ENCODE measurements at places on chromosomes 6 and 20. TPM values are rescaled to one million over a fixed set of nuclear protein-coding genes. Genes with fewer than 3 reads are reported as not detected.

DNA sequence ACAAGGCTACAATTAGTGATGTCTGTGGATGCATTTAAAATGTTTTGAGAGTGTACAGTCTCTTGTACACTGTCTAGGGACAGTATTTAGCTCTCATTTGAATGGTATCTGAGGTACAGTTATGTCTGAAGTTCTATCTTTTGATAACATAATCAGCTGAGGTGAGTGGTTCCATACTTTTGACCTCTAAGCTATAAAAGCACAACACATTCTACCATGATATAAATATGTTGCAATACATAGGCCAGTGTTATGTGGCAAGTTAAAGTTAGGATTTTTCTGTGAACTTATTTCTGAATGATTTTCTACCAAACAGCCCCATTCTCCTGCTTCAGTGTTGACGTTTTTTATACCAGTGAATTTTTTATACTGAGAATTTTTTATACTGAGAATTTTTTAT is 77.6 kb downstream of the AKAP7 start:
- no peaks in the 10 kb centered on the region for H3K4me1 ChIP-seq
- DNase-seq = no peak

DNA sequence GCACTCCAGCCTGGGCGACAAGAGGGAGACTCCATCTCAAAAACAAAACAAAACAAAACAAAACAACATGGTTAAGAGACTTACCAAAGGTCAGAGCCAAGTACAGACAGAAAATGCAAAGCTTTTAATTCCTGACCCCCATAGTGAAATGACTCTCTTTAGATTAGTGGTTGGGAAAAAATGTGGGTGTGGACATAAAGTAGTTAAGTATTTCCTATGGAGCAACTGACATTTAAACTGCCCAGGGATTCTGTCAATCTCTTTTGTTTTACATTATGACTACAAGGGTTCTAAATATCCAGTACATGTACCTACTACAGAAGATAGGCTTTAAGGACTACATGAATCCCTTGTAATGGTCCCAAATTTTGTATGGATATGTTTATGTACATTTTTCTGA is 75.1 kb downstream of the IRAK1BP1 start:
- no peak for DNase-seq
- no peak overlapping the region for H3K27ac ChIP-seq
- no peak overlapping the region for H3K4me3 ChIP-seq

GRCh38 chr6:43113431-43114260 is 37.5 kb downstream of the PTK7 start:
- peak overlapping the region; percentile 68 for H3K27ac ChIP-seq
- H3K4me3 ChIP-seq = no peak overlapping the region
- no peaks in the 10 kb centered on the region for H3K36me3 ChIP-seq
- DNase-seq = no peak
- no peaks in the 10 kb centered on the region for H3K27me3 ChIP-seq

GRCh38 chr20:52676283-52676995 is 295.7 kb upstream of the TSHZ2 start:
- no peaks in the 10 kb centered on the region for H3K27me3 ChIP-seq
- no peak for DNase-seq
- H3K36me3 ChIP-seq = no peaks in the 10 kb centered on the region
- H3K4me1 ChIP-seq = no peaks in the 10 kb centered on the region
- no peak overlapping the region for H3K27ac ChIP-seq

GRCh38 chr6:117267766-117268534 is 2.6 kb downstream of the VGLL2 start:
- no peaks in the 10 kb centered on the region for H3K36me3 ChIP-seq
- no peak for DNase-seq
- no peaks in the 10 kb centered on the region for H3K27me3 ChIP-seq
- peaks cover 3% of the 10 kb centered on the region for H3K4me1 ChIP-seq
- H3K4me3 ChIP-seq = no peak overlapping the region

GRCh38 chr6:73984571-73985210 is 288.7 kb downstream of the CD109 start:
- H3K27me3 ChIP-seq = no peaks in the 10 kb centered on the region
- no peaks in the 10 kb centered on the region for H3K4me1 ChIP-seq
- H3K4me3 ChIP-seq = no peak overlapping the region
- no peak for DNase-seq
- H3K36me3 ChIP-seq = no peaks in the 10 kb centered on the region
- H3K27ac ChIP-seq = no peak overlapping the region

GRCh38 chr6:109091314-109092024 is 3.2 kb downstream of the SESN1 start:
- H3K27ac ChIP-seq = no peak overlapping the region
- no peak for DNase-seq
- no peaks in the 10 kb centered on the region for H3K27me3 ChIP-seq
- H3K36me3 ChIP-seq = no peaks in the 10 kb centered on the region
- no peak overlapping the region for H3K4me3 ChIP-seq

GRCh38 chr6:131745476-131745875 is 34.7 kb upstream of the CTAGE9 start:
- no peaks in the 10 kb centered on the region for H3K27me3 ChIP-seq
- no peak for DNase-seq
- H3K27ac ChIP-seq = no peak overlapping the region
- no peaks in the 10 kb centered on the region for H3K4me1 ChIP-seq
- H3K36me3 ChIP-seq = no peaks in the 10 kb centered on the region

DNA sequence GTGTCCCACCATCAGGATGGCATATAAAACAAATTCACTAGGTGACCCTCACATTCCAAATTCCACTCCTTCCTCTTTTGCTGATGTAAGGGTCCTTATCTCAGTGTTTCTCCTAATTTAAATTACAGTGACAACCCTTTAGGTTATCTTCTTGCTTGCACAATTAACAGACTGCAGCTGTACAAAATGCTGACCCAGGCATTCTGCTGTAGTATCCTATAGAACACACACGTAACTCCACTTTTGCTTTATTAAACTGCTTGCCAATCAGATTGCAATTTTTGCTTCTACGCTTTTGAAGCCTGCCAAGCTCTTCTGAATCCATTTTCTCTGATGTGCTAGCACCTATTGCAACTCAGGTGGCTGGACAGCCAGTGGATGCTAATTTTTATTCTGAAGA is 950.3 kb downstream of the TFAP2A start:
- no peak for DNase-seq
- H3K4me1 ChIP-seq = no peaks in the 10 kb centered on the region
- no peak overlapping the region for H3K27ac ChIP-seq
- H3K4me3 ChIP-seq = no peak overlapping the region

DNA sequence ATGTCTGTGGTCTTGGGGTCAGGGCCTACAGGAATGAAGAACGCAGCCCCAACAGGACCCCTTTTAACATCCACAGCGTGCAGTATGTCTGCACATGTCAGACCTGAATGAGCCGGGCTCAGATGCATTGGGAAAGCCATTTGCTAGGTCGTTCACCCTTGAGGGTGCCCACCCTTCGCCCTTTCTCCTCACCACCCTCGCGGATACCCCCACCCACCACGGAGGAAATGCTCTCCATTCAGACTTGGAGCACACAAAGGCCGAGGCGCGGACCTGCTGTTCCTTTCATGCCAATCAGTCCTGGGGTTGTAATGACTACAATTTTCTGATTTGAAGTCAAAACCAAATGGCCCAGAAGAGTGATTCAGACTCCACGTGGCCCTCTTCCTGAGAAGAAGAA is 62.7 kb downstream of the EDN3 start:
- no peaks in the 10 kb centered on the region for H3K27me3 ChIP-seq
- DNase-seq = no peak
- H3K4me1 ChIP-seq = no peaks in the 10 kb centered on the region
- no peak overlapping the region for H3K4me3 ChIP-seq
- H3K27ac ChIP-seq = no peak overlapping the region

GRCh38 chr6:25006565-25007001 is 70.8 kb upstream of the RIPOR2 start:
- no peaks in the 10 kb centered on the region for H3K27me3 ChIP-seq
- peaks cover 8% of the 10 kb centered on the region for H3K4me1 ChIP-seq
- no peak for DNase-seq
- H3K27ac ChIP-seq = peak overlapping the region; percentile 94

The TNNC2 gene
- total RNA-seq = 2.0 TPM

The SLC13A3 gene
- total RNA-seq = 1.6 TPM

The EGFL8 gene
- total RNA-seq = 19.6 TPM

The SNX3 gene
- 212 TPM for total RNA-seq

The RBBP8NL gene
- total RNA-seq = not detected
